Karpas-422 (cell line): ENCODE measurements at places on chromosomes 11 and 22. TPM values are rescaled to one million over a fixed set of nuclear protein-coding genes. Genes with fewer than 3 reads are reported as not detected.

The HSPA8 gene
- total RNA-seq, result 1,464 and 1,725 TPM in 2 replicates

The TBX10 gene
- not detected in 2 replicates for total RNA-seq

The SLC25A18 gene
- total RNA-seq, result not detected in 2 replicates

The DMC1 gene
- 3.8 and 26.0 TPM in 2 replicates for total RNA-seq

The GGTLC2 gene
- total RNA-seq, result not detected in 2 replicates

The OR2AG2 gene
- 0.22 and 0.48 TPM in 2 replicates for total RNA-seq

The MIAT gene
- total RNA-seq, result 1.5 and 2.6 TPM in 2 replicates

The RELT gene
- total RNA-seq, result 21.7 and 54.2 TPM in 2 replicates

- no peak for DNase-seq
These were observed 24.1 kb downstream of the IRAG1 start for GRCh38 chr11:10669258-10670033.

GRCh38 chr11:70732881-70733196 is 334.5 kb downstream of the CTTN start:
- DNase-seq, result no peak

GRCh38 chr11:129959687-129960086 is 42.9 kb downstream of the PRDM10 start:
- no peak for DNase-seq

- no peak for DNase-seq
These were observed 8.1 kb downstream of the MADD start for GRCh38 chr11:47278058-47278457.

GRCh38 chr11:36467916-36468315 is 42.2 kb downstream of the TRAF6 start:
- no peak for DNase-seq

GRCh38 chr11:119573858-119574257 is 150.9 kb upstream of the THY1 start:
- peak; percentile 61 for DNase-seq

DNA sequence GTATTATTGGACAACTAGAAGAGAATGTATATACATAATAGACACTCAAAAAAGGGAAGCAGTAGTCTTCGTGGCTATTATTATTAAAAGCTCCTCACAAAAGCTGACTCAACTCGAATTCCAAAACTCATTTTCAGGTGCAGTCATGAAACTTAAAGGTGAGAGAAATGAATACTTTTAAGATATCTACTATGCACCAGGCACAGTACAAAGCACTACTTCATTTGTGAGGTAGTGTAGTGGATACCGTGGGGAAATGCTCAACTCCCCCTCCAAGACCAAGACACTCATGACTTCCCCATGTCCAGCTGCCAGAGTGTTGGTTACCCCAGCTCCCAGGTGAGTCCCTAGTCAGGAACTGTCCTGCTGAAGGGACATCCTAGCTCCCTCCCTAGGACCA is 2.1 kb downstream of the SYN3 start:
- DNase-seq, result no peak

- DNase-seq, result no peak
These were observed 610.4 kb upstream of the B3GAT1 start for GRCh38 chr11:135022454-135022853.

- no peak for DNase-seq
These were observed 37.6 kb upstream of the SLC5A1 start for GRCh38 chr22:32005453-32005852.

- peak; percentile 96 for DNase-seq
These were observed 15.9 kb downstream of the RHOG start for GRCh38 chr11:3824714-3825472.

DNA sequence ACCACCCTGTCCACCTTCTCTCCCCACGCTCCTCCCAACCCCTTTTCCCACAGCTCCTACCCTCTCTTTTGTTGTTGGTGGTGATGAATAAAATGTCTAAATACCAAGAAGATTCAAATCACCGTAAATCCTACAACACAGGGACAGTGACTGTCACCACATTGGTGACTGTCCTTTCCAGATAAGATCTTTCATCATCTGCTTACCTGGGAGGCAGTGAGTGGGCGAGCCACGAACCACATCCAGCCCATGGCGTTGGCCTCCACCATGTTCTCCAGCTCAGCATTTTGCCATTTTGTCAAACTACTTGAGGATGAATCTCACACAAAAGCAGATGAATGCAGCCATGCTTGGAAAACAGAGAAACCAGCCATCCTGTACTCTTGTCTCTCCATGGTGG is 6.7 kb upstream of the CYTH4 start:
- no peak for DNase-seq

DNA sequence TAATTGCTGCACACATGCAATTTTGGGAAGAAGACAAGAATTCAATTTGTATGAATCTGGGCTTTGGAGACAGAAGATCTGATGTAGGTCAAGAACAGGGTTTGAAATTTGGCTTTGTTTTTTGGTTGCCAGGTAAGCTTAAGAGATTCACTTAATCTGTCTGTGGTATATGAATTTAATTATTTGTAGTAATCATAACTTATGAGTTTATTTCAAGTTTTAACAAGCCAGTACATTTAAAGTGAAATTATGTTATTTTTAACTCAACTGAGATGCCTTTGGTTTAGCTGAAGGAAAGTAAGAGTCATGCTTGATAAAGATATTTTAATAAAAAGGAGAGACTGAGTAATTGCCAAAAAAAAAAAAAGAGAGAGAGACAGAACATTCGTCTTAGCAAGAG is 384.1 kb downstream of the LUZP2 start:
- no peak for DNase-seq

GRCh38 chr22:47839595-47840227 is 1077.3 kb downstream of the TBC1D22A start:
- DNase-seq, result no peak

DNA sequence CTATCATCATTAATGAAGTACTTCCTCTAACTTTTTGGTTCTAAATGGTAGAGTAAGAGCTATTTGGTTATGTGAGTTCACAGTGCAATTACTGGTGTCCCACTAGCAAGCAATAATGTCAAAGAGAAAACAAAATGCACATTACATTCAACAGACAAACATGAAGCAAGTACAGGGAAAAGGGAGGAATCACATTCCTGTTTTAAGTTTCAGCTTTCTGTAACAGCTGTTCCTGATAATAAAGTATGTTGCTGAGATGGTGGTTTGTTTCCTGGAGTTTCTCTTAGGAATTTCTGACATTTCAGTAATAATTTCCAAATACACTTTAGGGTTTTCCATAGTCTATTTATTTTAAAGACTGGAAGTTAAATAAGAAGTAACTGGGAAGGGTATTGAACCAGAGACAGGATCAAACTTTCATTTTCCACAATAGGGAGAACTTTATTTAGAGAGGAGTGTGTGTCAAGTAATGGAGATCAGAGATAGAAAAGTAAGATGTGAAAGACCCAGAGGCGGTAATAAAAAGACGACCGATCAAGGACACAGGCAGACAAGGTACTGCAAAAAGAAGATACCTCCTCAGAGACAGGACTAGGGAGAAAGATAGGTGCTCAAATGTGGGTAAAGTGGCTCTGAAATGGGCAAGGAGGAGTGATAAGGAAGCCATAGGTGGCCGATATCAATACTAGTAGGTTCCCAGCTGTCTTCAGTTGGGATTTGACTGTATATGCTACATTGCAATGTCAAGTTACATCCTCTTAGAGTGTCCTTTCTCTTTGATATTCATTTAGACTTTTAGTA is 20.8 kb upstream of the CLNS1A start:
- no peak for DNase-seq

DNA sequence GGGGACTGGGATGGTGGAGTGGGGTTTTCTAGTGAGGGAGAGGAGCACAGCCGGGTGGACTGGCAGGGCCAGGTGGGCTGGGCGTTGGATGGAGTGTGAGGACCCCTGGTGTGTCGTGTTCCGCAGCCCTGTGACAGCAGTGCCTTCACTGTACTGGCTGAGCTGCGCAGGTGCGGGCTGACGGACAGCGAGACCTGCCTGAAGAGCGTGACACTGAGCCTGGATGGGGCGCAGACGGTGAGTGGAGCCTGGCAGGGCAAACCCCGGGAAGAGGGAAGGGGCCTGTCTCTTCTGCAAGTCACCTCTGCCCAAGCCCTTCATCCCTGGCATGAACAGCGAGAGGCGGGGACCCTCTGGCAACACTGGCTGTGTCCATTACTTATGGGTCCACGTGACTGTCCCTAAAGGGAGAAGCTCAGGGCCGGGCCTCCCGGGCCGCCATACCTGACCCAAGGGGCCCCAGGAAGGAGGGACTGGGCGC is 10.0 kb downstream of the MUC5AC start:
- no peak for DNase-seq

- no peak for DNase-seq
These were observed 23.7 kb downstream of the SNU13 start for GRCh38 chr22:41664951-41665350.

GRCh38 chr22:25437414-25438160 is 126.9 kb upstream of the GRK3 start:
- no peak for DNase-seq

- no peak for DNase-seq
These were observed 30.2 kb upstream of the TMPRSS5 start for GRCh38 chr11:113736323-113736722.

- DNase-seq, result no peak
These were observed 30.4 kb upstream of the YPEL1 start for GRCh38 chr22:21765909-21766529.

DNA sequence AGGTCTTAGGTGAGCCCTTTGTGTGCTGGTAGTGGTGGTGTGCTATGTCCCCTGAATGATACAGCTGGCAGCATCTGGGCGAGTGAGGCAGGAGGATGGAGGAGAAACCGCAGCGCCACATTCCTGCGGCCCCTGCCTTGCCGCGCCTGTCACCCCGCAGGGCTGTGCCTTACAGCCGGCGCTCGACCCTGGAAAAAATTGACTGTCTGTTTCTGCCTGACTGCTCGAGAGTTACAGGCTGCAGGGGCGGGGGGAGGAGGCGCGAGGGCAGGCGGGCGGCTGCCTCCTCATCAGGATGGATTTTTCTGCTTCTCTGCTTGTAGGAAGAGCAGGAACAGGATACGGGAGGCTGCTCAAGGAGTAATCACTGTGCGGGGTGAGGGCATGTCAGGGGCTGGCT is 443.4 kb downstream of the MIAT start:
- no peak for DNase-seq

GRCh38 chr11:123218451-123218850 is 23.4 kb upstream of the CLMP start:
- DNase-seq, result no peak

DNA sequence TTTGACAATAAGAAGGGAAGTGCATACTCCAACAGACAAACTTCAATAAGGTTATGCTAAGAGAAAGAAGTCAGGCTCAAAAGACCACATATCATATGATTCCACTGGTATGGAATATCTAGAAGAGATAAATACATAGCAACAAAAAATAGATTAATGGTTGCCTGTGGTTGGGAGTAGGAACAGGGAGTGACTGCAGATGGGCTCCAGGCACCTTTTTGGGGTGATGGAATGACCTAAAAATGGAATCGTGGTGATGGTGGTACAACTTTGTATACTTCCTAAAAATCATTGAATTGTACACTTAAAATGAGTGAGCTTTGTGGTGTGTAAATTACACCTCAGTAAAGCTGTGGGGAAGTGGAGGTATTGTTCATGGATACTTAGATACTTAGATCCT is 29.0 kb upstream of the RAG2 start:
- DNase-seq, result no peak

DNA sequence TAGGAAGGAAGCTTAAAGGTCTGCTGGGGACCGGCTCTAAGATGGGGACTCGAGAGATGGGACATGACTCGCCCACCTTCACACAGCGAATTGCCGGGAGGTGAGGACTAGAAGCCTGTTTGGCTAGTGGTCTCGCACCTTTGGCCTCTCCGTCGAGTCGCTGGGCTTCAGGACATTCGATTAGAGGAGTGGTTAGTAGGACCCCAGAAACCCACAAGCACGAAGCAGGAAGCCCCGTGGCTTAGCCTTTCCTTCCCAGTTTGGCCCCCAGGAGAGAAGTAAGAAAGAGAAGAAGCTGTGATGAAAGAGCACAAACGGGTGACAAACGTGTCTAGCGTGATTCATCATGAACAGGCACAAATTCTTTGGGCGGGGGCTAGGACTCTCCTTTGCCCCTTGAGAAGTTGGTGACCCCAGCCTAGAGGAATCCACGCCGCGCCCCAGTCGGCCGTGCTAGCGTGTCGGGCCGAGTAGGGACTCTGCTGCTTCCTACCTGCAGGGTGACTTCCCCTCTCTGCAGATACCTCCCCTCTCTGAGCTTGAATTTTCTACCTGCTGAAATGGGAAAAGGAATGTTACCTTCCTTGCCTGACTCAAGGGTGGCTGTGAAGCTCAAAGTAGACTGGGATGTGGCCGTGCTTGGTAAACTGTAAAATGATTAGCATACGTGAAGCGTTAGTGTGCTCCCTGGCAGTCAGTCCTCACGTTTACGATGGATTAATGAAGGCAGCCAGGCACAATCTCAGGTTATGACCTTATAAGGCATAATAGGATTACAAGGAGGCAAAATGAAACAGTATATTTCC is 1.1 kb upstream of the ADM start:
- DNase-seq, result no peak

DNA sequence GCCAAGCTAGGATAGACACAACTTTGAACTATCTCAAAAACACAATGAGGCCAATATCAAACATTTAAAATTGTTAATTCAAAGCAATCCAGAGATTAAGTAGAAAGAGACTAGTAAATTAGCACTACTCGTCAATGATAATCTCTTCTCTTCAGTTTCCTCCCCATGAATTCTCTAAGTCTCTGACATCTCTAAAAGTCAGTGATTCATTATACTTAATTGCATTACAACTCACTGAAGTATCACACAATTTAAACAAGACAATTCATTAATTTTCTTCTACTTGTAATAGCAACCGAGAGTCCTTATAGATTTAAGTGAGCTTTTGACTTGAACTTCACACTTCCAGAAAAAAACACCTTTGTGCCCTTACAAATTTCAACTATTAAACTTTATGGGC is 4.3 kb downstream of the DDX6 start:
- no peak for DNase-seq

DNA sequence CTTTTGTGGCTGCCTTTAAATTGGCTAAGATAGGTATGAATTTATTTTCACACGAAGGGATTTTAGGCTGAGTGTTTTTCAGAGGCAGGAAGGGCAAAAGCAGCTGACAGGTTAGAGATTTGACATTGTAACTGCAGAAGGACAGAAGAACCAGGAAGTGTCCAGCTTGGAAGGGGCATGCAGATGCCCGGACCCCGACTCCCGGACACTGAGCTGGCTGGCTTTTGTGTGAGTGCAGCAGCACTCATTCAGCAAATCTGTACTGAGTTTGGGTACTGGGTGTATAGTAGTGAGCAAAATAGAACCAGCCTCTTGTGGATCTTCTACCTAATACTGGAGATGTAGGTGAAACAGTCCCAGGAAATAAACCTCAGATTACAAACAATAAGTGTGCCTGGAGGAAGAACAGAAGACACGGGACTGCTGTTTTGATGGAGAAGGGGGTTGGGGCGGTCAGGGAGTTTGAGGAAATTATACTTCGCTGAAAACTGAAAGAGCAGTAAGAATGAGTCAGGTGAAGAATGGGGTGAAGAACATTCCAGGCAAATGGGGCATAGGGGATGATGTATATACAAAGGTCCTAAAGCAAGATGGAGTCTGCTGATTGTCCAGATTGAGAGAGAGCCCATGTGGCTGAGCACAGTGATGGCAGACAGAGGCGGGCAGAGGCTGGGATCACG is 64.6 kb downstream of the PPFIBP2 start:
- DNase-seq, result no peak

- DNase-seq, result no peak
These were observed 33.0 kb downstream of the GNB1L start for GRCh38 chr22:19821523-19822300.
